GM04504 (cell line): ENCODE measurements at places on chromosomes 2 and 18.

DNA sequence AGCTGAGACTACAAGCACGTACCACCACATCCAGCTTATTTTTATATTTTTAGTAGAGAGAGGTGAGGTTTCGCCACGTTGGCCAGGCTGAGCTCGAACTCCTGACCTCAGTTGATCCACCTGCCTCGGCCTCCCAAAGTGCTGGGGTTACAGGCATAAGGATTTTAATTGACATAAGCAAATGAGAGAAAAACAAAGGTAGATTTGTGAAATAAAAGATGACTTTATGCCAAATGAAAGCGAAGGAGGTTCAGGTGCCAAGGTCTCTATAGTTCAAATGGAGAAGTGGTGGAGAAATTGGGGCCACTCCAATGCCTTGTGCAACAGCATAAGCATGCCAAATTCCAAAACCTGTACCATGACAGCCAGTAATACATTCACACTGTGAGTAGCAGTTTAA lies 180.6 kb downstream of the MREG start:
- no peak for DNase-seq

DNA sequence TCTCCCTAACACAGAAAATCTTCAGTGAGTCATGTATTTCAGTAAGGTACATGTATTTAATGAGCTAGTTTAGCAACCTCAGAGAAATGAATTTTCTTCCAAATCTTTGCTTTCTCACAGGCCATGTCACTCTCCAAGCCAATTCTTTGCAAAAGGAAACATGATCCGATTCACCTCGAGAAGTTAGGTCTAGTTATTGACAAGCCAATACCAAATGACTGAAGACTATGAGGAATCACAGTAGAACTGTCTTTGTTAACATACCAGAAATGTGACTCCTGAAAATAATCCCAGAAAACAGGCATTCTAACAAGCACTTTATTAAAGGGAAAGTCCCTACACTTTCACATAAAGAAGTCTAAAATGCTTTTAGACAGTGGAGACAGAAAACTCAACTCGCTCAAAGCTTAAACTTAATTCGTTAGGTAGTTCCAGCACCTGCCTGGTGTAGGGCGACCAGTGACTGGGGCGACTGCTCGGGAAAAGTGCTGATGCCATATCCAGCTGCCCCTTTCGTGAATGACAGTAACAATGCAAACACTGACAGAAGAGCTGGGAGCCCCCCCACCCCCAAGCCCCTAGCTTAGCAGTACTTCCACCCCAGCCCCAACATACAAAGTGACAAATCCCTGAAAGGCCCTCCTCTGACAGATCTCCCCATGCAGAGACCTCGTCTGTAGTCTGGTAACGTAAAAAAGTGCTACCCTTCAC lies 1.8 kb downstream of the MEMO1 start:
- no peak for DNase-seq

- DNase-seq: no peak
Measured at GRCh38 chr2:208179028-208179609, 10.7 kb downstream of the C2orf80 start.

DNA sequence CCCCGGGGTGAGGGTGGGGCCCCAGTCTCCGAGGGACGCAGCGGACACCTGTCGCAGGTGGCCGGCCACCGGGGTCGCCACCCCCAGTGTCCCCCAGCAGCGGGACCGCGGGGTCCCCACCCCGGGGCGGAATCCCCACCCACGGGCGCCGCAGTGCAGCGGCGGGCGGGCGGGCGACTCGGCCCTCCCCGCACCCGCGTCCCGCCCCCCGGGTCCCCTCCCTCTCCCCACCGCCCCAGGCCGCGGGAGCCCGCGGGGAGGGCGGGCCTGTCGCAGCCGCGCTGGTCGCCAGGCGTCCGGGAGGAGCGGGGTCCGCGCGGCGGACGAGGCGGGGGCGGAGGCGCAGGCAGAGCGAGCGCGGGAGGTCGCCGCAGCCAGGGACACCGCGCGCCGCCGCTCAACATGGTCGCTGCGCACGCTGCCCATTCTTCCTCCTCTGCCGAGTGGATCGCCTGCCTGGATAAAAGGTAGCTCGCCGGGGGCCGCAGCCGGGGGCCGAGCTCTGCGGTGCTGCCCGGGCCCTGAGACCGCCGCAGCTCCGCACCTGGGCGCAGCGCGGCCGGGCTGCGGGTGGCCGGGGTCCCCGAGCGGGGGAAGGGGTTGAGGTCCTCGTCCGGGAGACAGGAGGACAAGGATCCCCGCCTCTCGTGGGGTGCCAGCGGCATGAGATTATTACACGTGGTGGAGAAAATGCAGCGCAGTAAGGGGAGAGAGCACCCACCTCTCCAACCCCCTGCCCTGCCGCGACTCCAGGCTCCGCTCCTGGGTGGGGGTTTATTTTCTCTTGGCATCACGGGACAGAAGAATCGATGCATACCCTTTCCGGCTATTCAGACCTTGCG lies at the start of gene RAPGEF4:
Gene RAPGEF4, plus strand, starts transcription at position 264 of the 842 bp plus-strand sequence. Its CDS starts 139 bp downstream, at position 403.
- no peak for DNase-seq

DNA sequence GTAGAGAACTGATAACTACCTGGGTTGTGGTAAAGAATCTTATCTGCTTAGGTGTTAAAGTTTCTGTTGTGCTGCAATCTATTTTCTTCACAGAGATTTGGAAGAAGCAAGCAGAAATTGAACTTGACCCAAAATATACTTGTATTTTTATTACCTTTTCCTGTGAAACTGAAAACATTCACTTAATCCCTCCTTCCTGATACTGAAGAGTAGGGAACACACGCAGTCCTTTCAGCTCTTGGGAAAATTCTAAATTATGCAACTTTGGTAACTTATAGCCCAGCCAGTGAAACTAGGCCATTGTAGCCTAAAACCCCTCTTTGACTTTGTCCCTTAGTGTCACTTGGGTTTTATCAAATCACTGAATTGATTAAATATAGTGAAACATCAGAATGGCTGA lies 128.4 kb upstream of the MEIS1 start:
- no peak for DNase-seq

- no peak for DNase-seq
Measured at GRCh38 chr2:188902901-188903491, 71.2 kb upstream of the COL3A1 start.

DNA sequence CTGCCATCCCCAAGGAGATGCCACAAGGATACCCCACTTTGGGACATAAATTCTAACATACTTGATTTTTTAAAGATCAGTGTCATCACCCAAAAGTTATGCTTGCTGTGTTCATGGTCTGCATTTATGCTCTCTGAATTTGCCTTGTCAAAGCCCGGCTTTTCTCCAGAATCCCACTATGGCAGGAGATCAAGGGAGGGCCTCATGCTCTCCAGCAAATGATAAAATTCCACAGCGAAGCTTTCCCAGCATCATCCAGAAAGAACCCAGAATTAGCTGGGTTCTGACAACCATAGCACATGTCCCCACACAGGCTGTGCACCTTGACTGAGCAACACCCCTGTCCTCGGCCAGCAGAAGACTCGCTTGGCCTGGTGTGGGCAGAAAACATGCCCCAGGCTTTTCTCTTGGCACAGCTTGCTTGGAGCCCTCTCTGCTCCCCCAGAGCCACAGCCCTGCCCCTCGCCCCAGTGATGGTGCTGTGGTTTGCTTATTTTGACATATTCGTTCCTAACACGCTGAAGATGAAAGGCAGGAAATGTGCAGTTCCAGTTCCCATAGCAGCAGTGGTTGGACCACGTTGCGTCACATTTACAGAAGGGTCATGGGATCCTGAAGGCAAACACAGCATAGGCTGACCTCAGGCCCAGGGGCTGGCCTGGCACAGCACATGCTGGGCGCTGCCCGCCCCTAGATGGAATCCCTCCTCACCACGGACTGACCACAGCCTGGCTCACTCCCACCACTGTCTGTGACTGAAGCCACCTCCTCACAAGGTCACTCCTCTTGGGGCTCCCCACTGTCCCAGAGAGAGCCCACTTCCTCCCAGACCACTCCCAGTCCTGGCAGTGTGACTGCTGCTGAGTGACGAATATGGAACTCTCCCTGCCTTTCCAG lies 14.1 kb upstream of the CHRNA1 start:
- DNase-seq: peak; percentile 99

- no peak for DNase-seq
Measured at GRCh38 chr18:75211953-75212750, 1.6 kb downstream of the TSHZ1 start.

DNA sequence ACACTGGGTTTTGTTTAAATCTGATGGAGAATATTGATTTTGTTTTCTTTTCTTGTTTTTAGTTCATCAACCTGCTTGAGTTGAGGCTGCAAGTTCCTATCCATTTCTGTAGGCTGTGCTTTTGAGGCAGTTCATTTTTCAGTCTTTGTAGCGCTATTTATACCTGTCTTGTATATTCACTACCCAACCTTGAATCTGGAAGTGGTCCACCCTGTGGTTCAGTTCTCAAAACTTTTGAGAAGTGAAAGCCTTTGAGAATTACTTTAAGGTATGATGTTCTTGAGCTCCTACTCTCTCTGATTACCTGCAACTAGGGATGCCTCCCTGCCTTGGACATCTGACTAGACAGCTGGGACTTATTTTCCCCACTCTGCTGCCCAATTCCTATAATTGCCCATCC lies 53.5 kb upstream of the KCNE4 start:
- no peak for DNase-seq

GRCh38 chr2:27428978-27429541 lies 629 bp downstream of the NRBP1 start:
- peak; percentile 58 for DNase-seq

DNA sequence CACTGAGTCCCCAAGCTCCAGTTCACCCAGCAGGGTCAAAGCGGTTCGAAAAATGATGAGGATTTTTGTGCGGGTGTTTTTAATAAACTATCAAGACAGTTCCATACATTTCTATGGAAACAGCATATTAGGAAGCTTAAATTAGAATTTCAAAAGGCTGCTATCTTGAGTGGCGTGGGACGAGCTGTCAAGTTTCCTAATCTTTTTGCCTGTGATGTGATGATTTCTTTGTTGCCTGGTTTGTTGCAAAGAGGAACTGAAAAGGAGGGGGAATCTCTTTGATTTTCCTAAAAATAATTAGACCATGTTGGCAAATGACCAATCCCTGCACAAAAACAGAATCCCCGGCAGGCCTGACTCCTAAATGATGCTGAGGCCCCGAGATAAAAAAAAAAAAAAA lies 66.1 kb upstream of the ATG16L1 start:
- no peak for DNase-seq

GRCh38 chr2:234861841-234862735 lies 89.7 kb upstream of the SH3BP4 start:
- DNase-seq: no peak

- no peak for DNase-seq
Measured at GRCh38 chr2:136394136-136395060, 276.4 kb upstream of the CXCR4 start.

DNA sequence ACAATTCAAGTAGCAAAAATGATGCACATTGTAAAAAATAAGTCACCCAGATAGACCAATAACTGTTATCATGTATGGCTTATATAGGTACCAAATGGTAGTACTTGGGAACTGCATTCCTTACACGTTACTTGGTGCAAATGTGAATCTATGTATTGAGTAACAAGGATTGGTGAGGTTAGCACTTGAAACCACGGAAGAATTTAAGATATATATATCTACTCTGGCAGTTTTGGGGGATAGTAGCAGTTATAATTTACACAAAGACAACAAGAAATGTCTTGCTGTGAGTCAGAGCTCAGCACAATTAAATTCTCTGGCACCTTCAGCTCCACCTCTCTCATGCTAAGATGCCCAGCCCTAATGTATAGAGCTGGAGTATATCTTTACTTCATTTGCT lies 359.4 kb upstream of the RAB12 start:
- DNase-seq: no peak

DNA sequence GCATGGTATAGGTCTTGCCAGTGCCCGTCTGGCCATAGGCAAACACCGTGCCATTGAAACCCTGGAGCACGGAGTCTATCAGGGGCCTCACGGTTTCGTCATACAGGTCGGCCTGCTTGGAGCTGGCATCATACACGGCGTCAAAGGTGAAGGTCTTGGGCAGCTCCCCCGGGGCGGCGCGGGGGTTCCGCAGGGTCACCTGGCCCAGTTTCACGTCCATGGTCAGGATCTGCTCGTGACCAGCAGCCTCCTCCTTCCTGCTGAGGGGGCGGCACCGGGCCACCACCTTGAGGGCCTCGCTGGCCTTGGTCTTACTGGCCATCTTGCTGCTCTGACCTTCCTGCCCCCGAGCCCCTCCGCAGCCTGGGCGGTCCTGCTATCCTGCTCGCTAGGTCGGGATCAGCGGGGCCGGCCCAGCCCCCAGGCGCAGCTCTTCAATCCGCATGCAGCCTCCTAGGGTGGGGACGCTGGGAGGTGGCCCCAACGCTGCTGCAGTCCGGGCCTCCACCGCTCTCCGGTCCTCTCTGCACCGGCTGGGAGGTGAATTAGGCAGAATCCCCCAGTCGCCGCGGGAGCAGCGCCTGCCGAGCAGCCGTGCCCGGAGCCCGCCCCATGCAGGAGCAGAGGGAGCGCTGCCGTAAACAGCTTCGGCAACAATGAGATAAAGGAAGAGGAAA lies 563 bp downstream of the KIF3C start:
- DNase-seq: no peak

- no peak for DNase-seq
Measured at GRCh38 chr2:240192661-240193060, 52.2 kb upstream of the OTOS start.

GRCh38 chr2:120468136-120468535 lies 122.2 kb downstream of the INHBB start:
- no peak for DNase-seq

DNA sequence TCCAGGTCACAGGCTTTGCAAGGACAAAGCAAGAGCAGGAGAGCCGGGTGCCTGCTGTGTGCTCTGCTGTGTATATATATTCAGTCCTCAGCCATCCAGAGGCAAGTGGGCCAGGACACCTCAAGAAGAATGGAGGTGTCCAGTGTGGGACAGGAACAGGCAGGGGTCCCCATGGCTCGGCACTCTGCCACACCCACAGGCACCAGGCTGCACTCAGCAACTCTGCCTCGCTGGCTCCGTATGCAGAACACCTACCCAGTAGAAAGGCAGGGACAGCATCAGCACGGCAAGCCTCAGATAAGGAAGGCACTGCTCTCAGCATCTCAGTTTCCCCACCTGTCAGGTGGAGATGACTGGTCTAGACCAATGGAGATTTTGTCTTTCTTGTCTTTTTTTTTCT lies 57.8 kb downstream of the DNMT3A start:
- no peak for DNase-seq

DNA sequence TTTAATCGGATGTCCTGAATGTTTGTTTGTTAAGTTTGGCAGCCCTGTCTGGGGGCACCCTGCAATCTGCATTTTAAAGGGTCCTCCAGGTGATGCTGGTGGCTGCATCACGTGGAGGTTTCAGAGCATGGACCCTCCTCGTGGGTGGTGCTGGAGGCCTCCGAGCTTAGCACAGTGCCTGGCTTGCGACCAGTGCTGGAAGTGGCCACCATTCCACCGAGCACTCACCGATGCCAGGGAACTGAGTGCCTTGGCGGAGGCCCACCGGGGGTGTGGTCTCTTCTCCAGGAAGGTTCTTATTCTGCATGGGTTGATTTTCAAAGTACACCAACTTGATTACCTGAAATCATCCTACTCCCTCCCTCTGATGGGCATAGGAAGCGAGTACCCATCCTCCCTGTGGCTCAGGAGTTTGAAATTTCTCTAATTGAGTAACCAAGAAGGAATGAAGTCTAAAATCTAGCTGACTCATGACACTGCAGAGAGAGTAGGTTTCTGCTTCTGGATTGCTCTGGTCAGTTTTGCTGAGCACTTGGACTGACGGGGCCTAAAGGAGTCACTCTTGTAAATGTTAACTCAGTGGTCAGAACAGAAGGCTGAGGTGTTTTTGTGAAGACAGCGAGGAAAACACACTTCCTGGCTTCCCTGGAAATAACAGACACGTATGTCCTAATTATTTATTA lies 58.1 kb upstream of the SLC66A3 start:
- DNase-seq: peak; percentile 35

- no peak for DNase-seq
Measured at GRCh38 chr2:151261977-151262291, 271 bp upstream of the RBM43 start.
